ENCODE measurements at places on chromosomes 3 and 15. TPM values are rescaled to one million over a fixed set of nuclear protein-coding genes. Genes with fewer than 3 reads are reported as not detected.

Gene GAP43
- not detected for polyA plus RNA-seq

Gene SELENOK
- 134 TPM for polyA plus RNA-seq

Gene OR5K2
- polyA plus RNA-seq, result not detected

Gene MESP2
- polyA plus RNA-seq, result not detected

Gene ZNF660
- 0.09 TPM for polyA plus RNA-seq

Gene UNC13C
- not detected for polyA plus RNA-seq

Gene CSTA
- polyA plus RNA-seq, result not detected

Gene ULK4
- 11.0 TPM for polyA plus RNA-seq

Gene CIDEC
- polyA plus RNA-seq, result not detected
